SK-N-SH (cell line): ENCODE measurements at places on chromosomes 7 and 10.
A peak's percentile ranks its signal among the peaks of the same experiment; 100 is the strongest.

- DNase-seq = no peak
Observed at GRCh38 chr7:5528815-5529442, 105.3 kb upstream of the TNRC18 start.

DNA sequence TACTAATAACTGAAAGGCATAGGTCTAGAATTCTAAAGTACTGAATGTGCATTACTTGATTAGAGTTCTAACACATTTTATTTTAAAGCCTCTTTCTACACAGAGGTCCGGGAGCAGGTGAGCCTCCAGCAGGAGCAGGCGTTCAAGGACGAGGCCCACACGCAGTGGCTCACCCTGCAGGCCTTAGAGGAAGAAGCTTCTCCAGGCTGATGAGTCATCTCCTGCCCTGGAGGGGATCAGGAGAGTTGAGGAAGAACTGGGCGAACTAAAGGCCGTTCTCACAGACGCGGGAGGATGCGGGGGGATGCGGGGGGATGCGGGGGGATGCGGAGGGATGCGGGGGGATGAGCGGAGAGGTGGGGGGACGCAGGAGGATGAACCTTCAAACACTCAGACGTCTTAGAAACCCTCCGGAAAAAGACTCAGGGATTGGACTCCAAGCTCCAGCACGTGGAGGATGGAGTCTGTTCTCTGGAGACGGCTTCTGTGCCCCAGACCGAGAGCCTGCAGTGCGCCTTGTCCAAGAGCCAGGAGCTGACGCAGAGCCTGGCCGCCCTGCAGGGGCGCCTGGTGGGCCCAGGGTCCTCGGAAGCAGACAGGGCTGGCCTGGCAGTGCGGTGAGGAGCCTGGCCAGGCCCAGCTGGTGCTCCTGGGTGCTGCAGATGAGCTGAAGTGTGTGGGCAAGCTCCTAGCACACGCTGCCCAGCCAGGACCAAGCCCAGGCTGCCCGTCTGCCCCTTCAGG is 433.7 kb upstream of the TPK1 start:
- no peak for DNase-seq

DNA sequence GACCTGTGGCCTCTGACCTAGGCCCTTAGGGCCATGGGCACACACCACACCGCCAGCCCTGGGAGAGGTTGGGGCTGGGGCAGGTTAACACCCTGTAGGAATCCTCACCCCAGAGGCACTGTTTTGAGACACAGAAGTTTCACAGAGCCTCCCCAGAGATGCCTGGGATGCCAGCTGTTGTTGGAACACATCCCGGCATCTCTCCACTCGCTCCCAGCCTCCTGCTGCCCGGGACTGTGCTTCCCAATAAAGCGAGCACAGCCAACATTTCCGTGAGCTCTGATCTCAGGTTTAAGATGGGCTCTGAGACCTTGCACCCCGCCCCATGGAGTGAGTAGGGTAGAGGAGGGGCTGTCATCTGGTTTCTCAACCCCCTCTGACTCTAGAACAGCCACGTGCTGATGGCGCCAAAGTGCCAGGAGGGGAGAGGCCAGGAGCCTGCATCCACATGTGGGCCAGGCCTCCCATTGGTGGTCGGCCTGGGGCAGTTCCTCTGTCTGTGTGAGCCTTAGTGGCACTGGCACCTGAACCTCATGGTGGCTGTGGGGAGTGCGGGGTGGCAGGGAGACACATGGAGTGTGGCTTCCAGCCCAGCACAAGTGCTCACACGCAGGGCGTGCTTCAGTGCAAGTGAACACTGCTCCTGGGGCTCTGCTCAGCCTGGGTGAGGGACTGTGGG is 54.7 kb downstream of the RASGEF1A start:
- DNase-seq = no peak

GRCh38 chr7:29109358-29109757 is 37.0 kb downstream of the CPVL start:
- no peak for DNase-seq

DNA sequence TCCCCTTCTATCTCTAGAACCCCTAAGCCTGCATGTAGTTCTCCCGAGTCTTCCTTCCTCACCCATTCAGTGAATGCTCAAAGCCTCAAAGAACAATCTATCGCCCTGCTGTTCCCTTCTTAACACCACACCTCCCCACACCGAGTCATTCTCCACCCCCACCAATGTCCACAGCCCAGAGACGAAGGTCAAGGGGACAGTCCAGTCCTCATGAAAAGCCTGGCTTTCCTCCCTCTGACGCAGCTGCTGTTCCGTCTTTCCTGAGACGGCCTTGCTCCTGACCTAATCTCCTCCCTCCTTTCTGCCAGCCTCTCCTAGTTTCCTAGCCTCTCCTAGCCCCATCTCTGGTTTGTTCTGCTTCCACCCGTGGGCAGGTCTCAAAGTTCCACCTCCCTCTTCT is 9.2 kb downstream of the MOSPD3 start:
- DNase-seq = no peak

DNA sequence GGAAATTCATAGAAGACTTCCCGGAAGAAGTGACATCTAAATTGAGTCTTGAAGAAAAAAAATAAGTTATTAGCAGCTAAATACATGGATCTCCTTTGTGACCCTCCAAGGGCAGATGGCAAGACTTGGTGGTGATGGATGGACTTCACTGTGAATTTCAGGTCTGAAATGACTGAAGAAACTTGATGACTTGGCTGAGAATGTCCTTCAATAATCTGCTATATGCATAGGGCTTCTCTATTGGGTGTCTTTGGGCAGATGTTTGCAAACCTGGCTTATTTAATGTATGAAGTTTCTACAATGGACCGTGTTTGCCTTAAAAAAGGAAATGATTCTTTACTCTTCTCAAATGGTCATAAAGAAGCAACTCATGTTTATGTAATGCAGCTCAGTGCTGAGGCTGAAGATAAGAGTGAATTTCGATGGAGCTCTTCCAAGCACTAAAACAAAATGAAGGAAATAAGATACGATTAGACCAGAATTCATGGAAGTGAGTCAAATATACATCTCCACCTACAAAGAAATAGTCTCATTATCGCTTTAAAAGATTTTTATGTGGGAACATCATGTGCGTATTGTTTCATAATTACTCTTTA is 116.6 kb upstream of the WDR11 start:
- DNase-seq = no peak

DNA sequence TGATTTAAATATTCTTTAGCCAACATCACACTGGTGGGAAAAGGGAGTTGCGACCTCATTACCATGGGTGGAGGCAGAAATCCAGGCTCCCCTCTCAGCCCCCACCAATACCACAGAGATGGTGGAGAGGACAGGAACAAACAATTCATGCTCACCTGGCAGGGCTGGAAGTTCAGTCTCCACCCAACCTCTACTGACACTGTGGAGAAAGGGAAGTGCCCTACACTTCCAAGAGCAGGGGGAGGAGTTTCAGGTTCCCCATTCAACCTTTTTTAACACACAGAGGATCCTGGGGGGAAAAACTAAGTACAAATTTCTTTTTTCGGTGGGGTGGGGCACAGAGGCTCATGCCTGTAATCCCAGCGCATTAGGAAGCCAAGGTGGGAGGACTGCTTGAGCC is 210.1 kb upstream of the KCTD7 start:
- DNase-seq = no peak

- DNase-seq = peak; percentile 56
Observed at GRCh38 chr7:143284591-143285469, at the start of gene TMEM139. Gene TMEM139, plus strand, starts transcription at chr7:143284958. Its CDS starts 1,000 bp downstream, at chr7:143285958.

- DNase-seq = no peak
Observed at GRCh38 chr10:129199826-129200225, 267.2 kb upstream of the MGMT start.

GRCh38 chr10:62794306-62794705 is 10.2 kb upstream of the ADO start:
- no peak for DNase-seq

DNA sequence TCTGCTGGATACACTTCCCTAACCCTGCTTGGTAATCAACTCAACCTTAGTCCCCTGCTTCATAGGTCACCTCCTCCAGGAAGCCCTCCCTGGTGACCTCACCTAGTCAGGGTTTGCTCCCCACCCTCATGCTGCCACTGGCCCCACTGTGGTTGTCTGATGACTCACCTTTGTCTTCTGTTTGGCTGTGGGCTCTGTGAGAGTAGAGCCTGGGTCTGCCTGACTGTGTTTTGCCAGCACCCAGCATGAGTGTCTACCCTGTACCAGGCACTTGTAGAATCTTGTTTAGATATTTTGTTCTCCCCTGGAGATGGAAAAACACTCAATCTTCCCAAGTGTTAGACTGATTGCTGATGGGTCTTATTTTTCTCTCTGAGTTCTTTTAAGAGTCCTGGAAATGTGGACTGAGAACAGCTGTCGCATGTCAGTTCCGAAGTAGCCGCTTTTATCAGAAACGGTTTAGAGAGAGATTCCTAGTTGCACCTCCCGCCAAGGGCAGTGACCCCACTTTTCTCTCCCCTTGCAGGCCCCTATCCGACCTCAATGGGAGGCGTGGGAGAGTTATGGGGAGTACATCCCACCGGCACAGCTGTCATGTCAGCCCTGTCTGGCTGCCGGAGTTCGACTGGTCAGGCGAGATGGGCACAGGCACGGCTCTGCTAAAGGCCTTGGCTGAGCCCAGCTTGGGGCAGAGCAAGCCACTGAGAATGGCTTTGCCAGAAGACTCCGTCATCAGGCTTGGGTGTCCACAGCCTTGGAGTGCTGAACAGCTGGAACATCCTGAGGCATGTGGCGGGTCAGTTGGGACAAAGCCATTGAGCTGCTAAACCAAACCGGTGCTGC is 134.3 kb downstream of the GRK5 start:
- DNase-seq = no peak

- DNase-seq = no peak
Observed at GRCh38 chr10:119351189-119351588, 143.8 kb downstream of the GRK5 start.

- no peak for DNase-seq
Observed at GRCh38 chr10:131745591-131745990, 155.2 kb upstream of the PPP2R2D start.

GRCh38 chr10:58086763-58087150 is 180.9 kb downstream of the IPMK start:
- no peak for DNase-seq

DNA sequence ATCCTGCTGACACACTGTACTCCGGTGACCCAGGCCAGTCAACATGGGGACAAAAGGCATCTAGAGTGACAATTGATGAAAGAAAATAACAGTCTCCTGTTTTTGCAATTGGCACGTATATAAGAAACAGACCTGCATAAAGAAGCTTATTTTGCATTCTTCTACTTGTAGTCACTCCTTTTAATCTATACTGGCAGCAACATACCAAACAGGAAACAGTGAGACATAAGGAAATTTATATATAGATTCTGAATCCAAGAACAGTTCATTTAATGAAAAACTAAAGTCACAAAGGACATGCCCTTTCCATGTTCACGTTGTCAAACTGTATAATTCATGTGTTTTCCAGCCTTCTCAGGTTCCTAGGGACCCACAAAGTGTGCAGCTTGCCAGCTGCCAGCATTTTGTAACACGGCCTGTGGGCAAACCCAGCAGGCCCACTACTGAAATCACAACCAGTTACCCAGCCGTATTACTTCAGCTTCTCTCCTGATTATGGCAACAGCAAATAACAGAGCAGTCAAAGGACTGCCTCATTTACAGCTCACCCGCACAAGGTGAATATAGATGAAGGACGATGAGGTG is 72.3 kb downstream of the AMPH start:
- no peak for DNase-seq

GRCh38 chr10:52477305-52477704 is 163.2 kb downstream of the DKK1 start:
- no peak for DNase-seq

DNA sequence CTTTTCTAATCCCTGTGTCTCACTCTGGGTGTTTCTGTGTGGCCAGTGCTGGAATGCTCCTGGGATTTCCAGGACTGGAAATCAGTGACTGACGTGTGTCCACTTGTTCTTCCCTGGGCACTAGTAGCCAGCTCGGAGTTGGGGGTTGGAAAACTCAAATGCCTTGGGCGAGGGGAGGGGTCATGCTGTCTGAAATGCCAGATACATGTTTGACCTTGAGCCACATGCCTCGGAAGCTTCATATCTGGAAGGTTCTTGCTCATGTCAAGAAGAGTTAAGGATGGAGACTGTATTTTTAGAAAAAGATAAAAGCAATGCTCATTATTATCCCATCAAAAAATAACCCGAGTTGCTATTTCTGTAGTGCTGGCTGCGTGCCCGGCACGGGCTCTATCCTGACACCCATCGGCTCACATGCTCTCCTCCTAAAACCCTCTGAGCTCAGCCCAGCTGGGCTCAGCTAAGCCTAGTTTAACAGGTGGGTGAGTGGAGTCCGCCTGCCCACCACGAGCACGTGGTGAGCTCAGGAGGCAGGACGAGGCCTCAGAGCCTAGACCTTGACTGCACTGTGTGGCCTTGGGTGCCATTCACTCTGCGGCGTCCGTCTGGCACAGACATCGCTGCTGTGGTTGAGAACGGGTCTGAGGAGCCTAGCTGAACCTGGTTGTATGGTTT is 6.4 kb downstream of the DPYSL4 start:
- no peak for DNase-seq

DNA sequence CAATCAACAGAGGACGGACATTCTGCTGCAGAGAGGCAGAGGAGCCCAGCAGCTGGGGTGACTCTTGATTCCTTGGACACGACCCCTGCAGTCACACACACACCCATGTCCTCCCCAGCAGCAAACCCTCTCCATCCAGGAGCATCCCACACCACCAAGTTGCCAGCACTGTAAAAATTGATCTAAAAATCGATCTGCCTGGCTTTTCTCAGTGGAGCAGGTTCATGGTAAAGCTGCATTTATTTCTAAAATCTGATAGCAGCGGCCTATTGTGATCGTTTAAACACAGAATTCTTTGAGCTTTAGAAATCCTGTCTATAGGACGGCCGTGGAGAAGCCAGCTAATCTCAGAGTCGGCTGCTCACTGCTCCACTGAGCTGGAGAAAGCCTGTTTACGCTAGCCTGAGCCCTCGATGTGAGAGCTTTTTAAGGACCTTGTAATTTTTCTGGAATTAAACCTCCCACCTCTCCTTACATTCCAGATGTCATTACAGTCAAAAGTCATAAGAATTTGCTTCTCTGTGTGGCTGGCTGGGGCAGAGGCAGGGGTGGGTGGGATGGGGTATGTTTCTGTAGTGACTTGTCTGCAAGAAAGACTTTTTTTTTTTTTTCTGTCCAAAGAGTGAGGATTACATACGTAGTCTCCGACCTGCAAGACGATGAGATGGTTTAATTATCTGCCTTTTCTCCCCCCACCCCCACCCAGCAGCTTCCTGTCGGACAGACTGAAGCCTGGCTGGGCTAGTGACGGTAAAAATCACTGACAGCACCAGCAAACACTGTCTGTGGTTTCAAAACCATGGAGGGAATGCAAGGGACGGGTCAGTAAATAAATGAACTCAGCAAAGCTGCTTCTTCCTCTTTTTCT is 31.6 kb downstream of the TRIM8 start:
- DNase-seq = no peak

DNA sequence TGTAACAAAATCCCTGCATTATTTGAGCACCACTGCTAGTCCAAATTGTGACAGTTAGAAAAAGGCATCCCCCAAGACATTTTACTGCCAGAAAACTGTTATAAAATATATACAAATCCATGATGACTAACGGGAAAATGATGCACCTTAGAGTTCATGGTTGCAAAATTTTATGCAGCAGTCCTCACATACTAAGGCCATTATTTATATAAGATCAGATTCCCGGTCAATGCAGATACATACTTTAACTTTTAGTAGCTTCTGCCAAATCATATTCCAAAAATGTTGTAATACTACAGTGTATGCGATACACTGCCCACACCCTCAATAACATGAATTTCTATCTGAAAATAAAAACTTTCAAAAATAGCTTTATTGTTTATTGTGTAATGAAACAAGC is 239.9 kb upstream of the ZNF32 start:
- no peak for DNase-seq
